ENCODE measurements at places on chromosomes 3 and 15.

GRCh38 chr3:126245811-126246727, 65.7 kb upstream of the ALDH1L1 start:
- peak; percentile 65 for DNase-seq

GRCh38 chr3:17979911-17980310, 237.5 kb upstream of the TBC1D5 start:
- no peak for DNase-seq

DNA sequence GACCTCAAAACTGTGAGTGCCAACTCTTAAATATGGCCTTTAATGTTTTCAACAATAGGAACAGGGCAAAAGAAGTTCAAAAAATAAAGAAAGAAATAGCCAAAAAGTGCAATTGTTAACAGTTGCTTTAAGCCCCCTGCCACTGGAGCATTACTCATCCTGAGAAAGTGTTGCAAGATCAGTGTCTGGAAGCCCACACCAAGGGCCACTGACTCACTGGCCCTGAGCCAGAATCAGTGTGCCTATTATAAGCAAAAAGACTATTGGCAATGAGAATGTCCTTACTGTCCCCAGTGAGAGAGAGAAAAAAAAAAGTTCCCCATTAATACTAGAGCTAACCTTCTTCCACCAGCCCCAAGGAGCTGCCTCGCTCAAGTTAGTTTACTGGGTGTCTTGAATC, 480.1 kb upstream of the ZNF385D start:
- DNase-seq, result no peak

- no peak for DNase-seq
Observed at GRCh38 chr15:85116066-85116465, 134.4 kb downstream of the PDE8A start.

DNA sequence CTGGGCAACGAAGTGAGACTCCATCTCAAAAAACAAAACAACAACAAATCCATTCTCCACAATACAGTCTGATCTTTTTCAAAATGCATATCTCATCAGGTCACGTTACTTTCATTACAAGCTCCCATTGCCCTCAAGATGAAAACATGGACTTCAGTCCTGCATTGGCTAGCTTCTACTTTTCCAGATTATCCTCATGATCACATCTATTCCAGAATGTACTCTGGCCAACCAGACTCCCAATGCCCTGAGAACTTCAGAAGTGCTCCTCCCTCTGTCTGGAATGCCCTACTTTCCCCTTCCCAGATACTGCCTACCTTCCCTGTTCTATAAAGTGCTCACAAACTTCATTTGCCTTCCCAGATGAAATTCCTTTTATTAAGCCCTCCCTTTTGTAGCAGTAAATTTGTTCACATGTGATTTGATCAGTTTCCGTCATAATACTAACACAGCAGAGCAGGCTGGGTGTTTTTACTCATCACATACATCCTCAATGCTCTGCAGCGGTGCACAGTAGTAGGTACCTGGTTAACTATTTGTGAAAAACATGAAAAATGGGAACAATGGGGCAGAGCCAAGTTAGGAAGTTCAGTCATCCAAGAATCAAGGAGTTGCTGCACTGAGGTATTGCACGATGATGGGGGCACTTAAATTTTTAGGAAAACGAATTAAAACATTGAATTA, 5.3 kb downstream of the RPL22L1 start:
- no peak for DNase-seq

GRCh38 chr15:73021139-73021621, 31.1 kb upstream of the NEO1 start:
- no peak for DNase-seq

- DNase-seq, result no peak
Observed at GRCh38 chr3:145972851-145973250, 188.1 kb downstream of the PLOD2 start.

- DNase-seq, result no peak
Observed at GRCh38 chr15:72195101-72195511, 2.5 kb downstream of the GRAMD2A start.

- DNase-seq, result no peak
Observed at GRCh38 chr3:51538115-51538458, 432 bp upstream of the RAD54L2 start.

GRCh38 chr15:100256101-100256969, 85.4 kb downstream of the ADAMTS17 start:
- DNase-seq, result peak; percentile 5

DNA sequence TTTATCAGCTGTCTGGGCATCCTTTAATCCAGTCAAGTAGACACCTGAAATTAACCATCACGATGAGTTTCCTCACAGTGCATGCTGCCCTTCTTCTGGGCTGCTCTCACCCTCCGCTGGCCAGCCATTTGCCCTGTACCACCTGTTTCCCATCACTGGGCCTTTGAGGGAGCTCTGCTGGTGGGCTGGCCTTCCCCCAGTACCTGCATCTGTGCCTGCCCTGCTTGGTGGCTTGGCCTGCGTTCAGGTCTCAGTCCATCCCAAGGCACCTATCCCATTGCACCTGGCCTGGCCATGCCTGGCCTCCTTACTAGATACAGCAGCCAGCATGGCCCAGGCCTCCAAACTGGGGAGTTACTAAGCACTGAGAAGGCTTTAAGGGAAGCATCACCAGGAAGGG, 413.2 kb downstream of the NTRK3 start:
- no peak for DNase-seq

DNA sequence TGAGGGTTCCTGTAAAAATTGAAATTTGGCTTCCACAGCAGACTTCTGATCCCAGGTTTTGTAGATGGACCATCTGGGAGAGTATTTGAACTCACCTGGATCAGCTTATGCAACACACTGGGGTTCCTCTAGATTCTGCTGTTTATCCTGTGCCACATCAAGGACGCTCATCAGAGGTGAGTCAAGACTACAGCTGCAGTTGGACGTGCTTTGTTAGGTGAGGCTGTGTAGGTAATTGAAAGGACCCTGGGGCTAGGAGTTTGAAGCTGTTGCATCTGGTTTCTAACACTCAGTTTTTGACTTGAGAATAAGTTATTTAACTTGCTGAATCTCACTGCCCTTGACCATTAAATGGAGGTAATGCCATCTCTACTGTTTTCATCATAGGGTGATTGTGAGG, 394.2 kb downstream of the EDEM1 start:
- no peak for DNase-seq

DNA sequence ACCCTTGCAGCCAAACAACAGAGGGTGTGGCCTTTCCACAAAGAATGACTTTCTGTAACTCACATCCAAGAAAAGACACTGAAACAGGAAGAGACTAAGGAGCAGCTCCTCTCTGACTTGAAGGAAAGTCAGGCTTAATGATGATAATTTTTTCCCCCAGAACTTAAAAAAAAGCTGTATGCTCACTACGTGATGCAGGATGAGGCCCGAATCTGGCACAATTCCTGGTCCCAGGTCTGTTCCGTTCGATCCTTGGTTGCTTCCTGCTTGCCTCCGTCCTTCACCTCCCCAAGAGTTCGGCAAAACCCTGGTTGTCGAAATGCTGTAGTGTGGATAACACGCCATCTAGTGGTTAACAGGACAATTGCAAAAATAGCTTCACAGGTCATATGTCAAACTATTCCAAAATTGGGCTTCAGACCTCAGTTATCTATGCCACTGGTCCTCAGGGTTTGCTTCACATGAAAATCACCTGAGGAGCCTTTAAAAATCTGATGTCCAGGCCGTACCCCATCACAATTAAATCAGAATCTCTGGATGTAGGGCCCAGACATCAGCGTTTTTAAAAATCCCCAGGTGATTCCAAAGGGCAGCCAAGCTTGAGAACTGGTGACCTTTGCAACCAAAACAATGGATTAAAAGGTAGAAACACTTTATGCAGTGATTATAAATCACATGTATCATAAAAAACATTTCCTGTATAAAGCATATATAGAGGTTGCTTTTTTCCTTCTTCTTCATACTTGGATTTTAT, 28.1 kb upstream of the SYNM start:
- peak; percentile 77 for DNase-seq

DNA sequence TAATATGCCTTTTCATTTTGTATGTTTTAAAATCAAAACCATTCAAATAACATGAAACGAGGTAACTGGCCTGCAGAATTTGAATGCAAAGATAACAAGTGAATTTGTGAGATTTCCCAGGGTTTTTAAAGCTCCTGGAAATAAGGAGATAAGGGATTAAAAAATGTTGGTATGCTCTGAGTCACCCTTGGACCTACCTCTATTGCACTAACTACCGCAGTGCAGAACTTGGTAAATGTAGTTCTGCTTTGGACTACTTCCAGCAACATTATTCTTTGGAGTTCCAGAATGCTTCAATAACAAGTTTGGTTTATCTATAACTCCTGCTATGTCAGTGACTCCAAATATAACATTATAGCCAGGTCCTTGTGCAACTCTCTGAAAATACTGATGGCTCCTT, 201.7 kb downstream of the GAP43 start:
- no peak for DNase-seq

DNA sequence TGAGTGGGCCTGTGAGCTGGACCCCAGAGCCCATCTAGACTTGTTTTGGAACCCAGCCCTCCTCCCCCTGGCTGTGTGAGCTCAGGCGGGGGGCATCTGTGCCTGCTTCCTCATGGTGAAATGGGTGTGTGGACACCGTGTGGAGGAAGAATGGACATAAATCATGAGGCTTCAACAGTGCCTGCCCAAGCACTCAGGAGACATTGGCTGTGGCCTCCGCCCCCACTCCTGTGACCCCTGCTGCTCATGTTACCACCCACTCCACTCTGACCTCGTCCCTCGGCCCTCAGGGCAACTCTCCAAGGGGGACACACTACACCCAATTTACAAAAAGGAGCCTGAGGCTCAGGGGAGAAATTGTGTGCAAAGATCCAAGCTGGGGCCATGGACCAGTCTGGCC, 16.6 kb downstream of the TPRA1 start:
- DNase-seq, result peak; percentile 18

GRCh38 chr15:96125721-96126415, 204.6 kb upstream of the NR2F2 start:
- DNase-seq, result no peak

- no peak for DNase-seq
Observed at GRCh38 chr3:188310270-188310710, 156.3 kb downstream of the LPP start.

GRCh38 chr3:151011427-151011826, 38.9 kb upstream of the CLRN1 start:
- DNase-seq, result no peak

DNA sequence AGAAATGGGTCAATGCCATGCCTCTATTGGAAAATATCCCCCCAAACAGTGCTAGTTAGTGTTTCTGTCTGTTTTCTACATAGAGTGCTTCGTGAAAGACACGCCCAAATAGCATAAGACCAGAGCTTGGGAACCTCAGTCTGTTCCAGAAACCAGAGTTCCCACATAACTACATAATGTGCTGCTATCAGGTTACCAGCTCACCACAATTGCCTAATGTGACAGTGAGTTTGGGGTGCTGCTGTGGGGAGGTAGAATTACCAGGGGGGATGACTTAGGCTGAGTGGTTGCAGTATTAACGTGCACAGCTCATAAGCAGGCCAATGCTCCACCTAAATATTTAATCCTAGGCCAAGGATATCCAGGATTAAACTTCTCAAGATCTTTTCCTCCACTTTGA, 39.2 kb downstream of the DUT start:
- peak; percentile 52 for DNase-seq

GRCh38 chr3:195411836-195412235, 31.0 kb downstream of the ACAP2 start:
- DNase-seq, result no peak

- DNase-seq, result no peak
Observed at GRCh38 chr15:78689626-78690025, 48.6 kb upstream of the CHRNB4 start.

GRCh38 chr3:36876181-36876936, 68.5 kb downstream of the TRANK1 start:
- no peak for DNase-seq

DNA sequence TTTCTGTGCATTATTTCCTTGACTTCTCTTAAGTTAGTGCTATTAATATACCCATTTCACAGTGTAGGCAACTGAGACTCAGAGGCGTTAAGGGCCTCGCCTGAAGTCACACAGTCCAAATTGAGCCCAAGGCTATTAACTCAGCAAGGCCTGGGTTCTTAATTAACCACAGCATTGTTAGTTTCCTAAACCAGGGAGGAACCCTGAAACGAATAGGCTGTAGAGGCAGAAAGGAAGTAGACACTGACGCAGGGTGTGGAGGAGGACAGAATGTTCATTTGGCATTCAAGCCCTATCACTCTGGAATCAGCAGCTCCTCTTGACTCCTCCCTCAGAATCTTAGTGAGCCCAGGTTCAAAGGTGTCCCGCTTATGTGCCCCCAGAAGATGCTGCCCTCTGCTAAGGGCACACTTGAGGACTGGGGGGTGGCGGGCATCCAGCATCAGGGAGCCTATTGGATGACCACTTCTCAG, 13.9 kb downstream of the ARHGEF3 start:
- DNase-seq, result no peak

DNA sequence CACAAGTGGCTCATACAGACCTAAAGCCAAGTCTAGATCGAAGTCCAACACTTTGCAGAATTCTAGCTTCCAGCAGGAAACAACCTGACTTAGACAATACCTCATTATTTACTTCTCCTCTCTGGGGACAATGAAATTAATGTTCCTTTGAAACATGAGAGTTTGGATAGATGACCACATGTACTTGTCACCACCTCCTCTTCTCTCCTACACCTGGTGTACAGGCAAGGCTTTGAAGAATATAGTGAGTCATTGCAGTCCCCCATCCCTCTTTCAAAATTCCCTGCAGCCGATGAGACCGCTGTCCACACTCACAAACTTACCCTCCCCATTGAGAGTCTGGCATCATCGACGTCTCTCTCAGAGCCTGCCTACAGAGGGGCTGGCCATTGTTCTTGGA, 189.0 kb upstream of the HES1 start:
- peak; percentile 48 for DNase-seq

DNA sequence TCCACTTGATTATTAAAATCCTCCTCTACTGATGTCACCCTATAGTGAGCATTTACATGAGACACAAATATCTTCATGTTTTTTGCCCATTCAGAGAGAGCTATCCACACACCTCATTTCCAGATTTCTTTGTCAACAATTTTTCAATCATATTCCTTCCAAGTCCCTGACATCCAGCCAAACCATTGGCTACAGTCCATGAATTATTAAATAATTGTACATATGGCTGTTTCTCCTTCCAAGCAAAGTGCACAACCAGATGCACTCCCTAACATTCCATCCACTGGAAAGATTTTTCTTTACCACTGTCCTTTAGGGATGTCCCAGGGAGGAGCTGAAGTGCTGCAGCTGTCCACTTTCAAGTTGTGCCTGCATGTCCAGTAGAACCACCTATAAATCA, 328.0 kb upstream of the MDFIC2 start:
- DNase-seq, result peak; percentile 31

GRCh38 chr3:58829321-58830000, 162.9 kb upstream of the FAM3D start:
- DNase-seq, result no peak

DNA sequence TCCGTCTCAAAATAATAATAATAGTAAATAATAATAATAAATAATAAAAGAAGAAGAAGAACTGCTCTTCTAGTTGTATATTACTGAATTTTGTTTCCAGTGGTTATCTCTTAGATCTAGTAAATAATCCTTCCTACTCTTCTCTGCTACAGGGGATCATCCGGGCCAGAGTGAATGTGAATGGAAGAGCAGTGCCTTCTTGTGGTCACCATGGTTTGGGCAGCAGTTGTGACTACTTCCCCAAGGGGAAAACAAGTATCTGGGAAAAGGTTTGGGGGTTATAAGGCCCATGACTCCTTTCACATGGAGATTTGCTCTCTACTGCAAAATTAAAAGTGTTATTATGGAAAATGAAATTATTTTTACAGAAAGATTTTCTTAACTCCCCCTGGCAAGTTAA, 5.5 kb upstream of the OR5K1 start:
- no peak for DNase-seq

- DNase-seq, result no peak
Observed at GRCh38 chr15:25372298-25372697, 66.5 kb downstream of the UBE3A start.

Data from right hindlimb (tissue), 1 donor.